NCI-H510A treated with DMSO at 0.1 percent for 48 hours (cell line): ENCODE measurements at places on chromosomes 2 and 18.

DNA sequence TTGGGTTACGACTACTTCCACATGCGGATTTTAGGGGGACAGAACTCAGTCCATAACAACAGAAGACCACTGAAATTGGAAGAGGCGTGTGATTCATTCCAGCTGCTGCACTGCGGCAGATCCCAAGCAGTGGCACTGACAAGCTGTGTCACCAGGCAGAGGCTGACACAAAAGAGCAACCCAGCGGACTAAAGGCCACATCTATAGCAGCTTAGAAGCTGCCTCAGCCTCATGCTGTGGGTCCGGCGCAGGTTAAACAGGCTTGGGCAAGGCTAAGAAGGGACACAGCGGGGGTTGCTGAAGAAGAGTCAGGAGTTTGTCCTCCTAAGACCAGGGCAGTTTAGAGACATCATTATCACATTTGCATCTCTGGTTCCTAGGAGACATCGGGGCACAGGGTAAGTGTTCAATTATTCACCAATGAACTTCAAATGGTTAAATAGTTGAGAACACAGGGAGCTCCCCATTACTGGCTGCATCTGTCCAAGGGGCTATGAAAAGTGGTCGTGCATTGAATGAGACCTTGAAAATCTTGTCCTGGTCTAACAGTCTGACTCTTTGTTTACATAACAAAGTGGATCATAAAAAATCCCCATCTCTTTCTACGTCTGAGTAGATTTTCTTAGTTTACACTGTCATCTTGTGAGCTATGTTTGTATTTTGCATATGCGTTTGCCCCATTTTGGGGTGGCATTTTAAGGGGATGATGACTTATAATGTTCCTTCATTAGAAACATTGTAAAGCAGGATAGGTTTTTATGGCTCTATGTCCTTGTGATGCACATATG lies 162.3 kb upstream of the TRIB2 start:
- no peak for DNase-seq

DNA sequence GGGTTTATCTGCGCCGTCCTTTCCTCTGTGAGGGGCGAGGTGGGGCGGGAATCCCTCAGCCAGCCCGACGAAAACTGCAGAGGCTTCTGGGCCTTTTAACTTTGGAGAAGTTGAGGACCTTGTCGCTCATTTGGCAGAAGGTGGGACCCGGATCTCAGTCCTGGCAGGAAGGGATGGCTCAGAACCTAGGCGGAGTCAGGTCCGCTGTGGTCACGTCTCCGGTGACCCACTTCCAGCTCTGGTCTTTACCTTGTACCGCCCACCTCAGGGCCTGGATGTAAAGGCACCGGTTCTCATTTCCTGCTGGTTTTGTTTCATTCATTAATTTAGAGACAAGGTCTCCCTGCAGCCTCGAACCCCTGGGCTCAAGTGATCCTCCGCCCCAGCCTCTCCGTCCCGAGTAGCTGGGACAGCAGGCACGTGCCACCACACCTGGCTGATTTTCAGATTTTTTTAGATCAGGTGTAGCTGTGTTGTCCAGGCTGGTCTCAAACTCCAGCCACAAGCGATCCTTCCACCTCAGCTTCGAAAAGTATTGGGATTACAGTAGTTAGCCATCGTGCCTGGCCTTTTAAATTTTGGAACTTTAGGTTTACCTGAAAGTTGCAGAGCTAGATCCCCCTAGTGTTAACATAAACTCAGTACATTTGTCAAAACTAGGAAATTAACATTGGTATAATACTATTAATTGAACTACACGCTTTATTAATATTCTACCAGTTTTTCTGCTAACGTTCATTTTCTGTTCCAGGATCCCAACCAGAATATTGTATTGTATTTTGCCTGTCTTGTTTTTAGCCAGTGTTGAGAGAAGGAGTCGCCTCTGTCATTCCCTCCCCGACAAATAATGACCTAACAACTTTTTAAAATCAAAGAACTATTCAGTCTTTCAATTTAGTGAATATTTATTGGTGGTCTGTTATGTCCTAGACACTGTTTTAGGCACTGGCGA lies 852 bp downstream of the POLI start:
- peak; percentile 68 for DNase-seq

- DNase-seq: peak; percentile 33
Measured at GRCh38 chr2:161238560-161239325, 69.5 kb upstream of the PSMD14 start.

DNA sequence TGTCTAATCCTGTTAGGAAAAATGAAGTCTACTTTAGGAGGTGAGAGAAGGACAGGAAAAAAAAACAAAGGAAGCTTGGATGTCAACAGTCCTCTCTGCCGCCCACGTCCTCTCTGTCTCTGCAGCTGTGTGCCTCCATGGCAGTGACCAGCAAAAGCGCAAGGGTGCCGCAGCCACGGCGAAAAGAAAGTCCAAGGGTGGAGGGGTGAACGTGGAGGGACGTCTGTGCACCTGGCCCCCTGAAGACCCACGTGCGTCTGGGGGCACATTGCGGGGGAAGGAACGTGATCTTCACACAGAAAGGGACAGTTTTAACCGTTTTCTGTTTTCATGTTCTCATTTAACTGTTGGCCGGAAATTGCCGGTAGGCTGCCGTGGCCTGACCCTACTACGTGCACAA lies 152.7 kb downstream of the MBP start:
- no peak for DNase-seq

DNA sequence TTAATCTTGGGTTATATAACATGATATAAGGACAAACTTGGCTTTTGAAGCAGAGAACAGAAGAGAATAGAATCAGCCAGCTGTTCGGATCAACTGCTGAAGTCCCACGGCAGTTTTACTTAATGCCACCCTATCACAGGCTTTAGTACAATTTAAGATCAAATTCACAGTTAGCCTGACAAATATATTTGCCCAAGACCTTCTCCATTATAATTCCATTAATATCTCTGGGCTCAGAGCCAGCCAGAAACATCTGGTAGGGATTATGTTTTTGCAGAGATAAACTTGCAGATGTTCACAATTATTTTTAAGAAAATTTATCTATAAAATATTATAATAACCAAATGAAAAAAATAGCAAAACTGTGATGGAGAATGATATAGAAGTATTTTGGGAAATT lies 381.4 kb downstream of the RAD51AP2 start:
- no peak for DNase-seq

DNA sequence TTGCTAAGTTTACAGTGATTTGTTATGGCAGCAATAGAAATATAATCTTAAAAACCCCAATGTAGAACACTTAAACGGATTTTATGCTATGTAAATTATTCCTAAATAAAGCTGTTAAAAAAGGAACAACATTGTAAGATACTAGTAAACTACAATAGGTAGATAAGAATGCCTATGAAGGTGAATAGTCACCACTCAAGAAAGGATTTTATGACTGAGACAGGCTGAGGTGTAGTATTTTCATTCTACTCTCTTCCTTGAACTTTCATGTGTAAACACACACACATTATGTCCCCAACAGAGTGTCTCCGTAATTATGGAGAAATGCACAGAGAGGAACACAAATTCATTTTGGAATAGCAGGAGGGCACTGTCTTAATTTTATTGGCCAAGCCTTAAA lies 183.9 kb upstream of the ST6GAL2 start:
- no peak for DNase-seq
